ENCODE measurements at places on chromosomes 4 and X. TPM values are rescaled to one million over a fixed set of nuclear protein-coding genes. Genes with fewer than 3 reads are reported as not detected.

GRCh38 chr4:99610605-99611175, 36.1 kb downstream of the MTTP start:
- no peaks in the 10 kb centered on the region for H3K4me1 ChIP-seq
- no peak overlapping the region for H3K4me3 ChIP-seq
- DNase-seq, result no peak

GRCh38 chrX:129585691-129586090, 45.6 kb downstream of the OCRL start:
- no peaks in the 10 kb centered on the region for H3K4me1 ChIP-seq
- no peak overlapping the region for H3K4me3 ChIP-seq
- no peak overlapping the region for H3K27ac ChIP-seq
- DNase-seq, result no peak
- no peaks in the 10 kb centered on the region for H3K27me3 ChIP-seq

GRCh38 chr4:163395758-163396157, 52.1 kb downstream of the NPY5R start:
- H3K27me3 ChIP-seq, result no peaks in the 10 kb centered on the region
- H3K36me3 ChIP-seq, result no peaks in the 10 kb centered on the region
- DNase-seq, result peak; percentile 17
- no peak overlapping the region for H3K27ac ChIP-seq
- no peak overlapping the region for H3K4me3 ChIP-seq

Gene HSFX3
- not detected for polyA plus RNA-seq

DNA sequence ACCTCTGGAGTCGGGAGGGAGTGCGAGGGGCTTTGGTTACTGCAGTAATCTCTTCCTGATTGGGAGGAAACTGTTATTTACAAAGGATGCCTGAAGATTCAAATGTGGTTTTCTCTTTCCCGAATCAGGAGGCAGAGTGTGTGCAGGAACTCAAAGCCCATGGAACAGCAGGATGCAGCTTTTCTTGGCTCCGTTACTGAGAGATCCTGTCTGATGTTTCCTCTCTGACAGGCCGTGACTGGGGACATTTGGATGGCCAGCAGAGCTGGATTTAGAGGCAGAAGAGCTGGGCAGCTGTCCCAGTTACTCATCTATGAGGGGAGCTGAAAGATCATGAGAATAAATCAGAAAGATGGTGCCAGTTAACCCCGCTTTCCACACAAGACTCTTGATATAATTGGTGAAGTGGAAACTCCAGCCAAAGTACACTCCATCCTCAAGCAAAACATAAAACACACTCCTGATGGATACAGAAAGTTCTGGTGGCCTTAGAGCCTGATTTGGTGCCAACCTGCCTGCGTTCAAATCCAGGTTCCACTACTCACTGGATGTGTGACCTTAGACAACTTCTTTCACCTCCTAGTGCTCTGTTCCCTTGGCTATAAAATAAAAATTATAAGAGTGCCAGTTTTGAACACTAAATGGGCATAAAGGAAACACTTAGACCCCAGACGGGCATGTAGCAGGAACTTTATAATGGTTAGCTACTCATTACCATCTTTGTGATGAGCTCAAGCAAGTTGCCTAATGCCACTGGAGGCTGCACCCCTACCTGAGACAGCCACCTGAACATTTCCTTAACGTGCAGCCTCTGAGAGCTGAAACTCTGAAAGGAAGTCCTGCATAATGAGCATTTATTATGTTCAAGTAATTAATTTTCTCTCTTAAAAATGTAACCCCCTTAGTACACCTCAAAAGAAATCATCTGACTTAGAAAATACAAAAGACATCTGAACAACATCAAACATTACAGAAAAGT, 349.0 kb upstream of the GATB start:
- no peak overlapping the region for H3K4me3 ChIP-seq
- H3K27ac ChIP-seq, result no peak overlapping the region
- H3K36me3 ChIP-seq, result no peaks in the 10 kb centered on the region
- DNase-seq, result no peak
- H3K27me3 ChIP-seq, result no peaks in the 10 kb centered on the region

GRCh38 chr4:14237911-14238310, 610.4 kb upstream of the BOD1L1 start:
- H3K36me3 ChIP-seq, result no peaks in the 10 kb centered on the region
- H3K27ac ChIP-seq, result no peak overlapping the region
- no peaks in the 10 kb centered on the region for H3K27me3 ChIP-seq
- H3K4me1 ChIP-seq, result no peaks in the 10 kb centered on the region

Gene LONRF3
- polyA plus RNA-seq, result 3.4 TPM

- no peak overlapping the region for H3K4me3 ChIP-seq
- H3K27me3 ChIP-seq, result no peaks in the 10 kb centered on the region
- peaks cover 2% of the 10 kb centered on the region for H3K36me3 ChIP-seq
- no peak overlapping the region for H3K27ac ChIP-seq
- peak; percentile 60 for DNase-seq
Measured at GRCh38 chr4:89254847-89255246, 52.8 kb downstream of the GPRIN3 start.

DNA sequence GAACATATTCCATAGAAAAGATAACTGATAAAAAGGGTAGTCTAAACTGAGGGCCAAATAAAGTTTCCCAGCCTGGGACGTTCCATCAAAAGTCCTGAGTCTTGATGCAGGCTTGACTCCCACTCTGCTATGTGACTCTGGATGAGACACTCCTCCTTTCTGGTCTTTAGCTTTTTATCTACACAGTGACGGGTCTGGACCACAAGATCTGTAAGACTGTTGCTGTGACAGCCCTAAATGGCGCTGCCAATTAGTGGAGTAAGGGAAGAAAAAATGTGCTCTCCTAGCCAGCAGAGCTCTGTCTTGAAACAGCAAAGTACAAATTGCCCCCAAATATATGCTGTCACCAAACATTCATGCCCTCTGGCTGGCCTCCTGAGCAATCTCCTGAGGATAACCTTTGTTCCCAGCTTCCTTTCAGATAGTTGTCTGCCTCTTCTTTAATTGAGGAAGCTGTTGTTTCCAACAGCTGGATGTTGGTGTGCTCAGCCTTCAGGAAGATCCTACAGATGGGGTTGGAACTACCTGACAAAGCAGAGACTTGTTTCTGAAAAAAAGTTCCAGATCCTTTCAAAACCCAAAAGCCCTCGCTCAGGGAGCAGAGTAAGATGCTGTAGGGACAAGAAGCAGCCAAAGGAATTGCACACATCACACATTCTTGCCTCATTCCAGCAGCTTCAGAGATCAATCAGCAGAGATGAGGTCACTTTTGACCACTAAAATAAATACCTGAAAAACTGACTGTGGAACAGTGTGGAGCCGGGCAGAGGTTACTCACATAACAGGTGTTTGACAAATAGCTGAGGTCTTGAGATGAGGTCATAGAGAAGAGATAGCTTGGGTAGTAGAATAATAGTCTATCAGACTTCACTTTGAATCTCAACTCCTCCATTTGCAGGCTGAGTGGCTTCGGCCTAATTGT, 383.4 kb upstream of the FGF13 start:
- H3K4me3 ChIP-seq, result no peak overlapping the region
- no peaks in the 10 kb centered on the region for H3K36me3 ChIP-seq
- H3K4me1 ChIP-seq, result no peaks in the 10 kb centered on the region
- no peaks in the 10 kb centered on the region for H3K27me3 ChIP-seq
- no peak overlapping the region for H3K27ac ChIP-seq

Gene NRK
- polyA plus RNA-seq, result 0.06 TPM

GRCh38 chr4:3085948-3086670, 11.6 kb downstream of the HTT start:
- no peak overlapping the region for H3K27ac ChIP-seq
- no peak overlapping the region for H3K4me3 ChIP-seq
- DNase-seq, result no peak
- peaks cover 12% of the 10 kb centered on the region for H3K36me3 ChIP-seq
- no peaks in the 10 kb centered on the region for H3K27me3 ChIP-seq

GRCh38 chr4:151792995-151793394, 32.2 kb upstream of the GATB start:
- H3K36me3 ChIP-seq, result no peaks in the 10 kb centered on the region
- H3K27ac ChIP-seq, result no peak overlapping the region
- DNase-seq, result no peak
- H3K27me3 ChIP-seq, result no peaks in the 10 kb centered on the region

- H3K36me3 ChIP-seq, result no peaks in the 10 kb centered on the region
- DNase-seq, result peak; percentile 23
- H3K4me1 ChIP-seq, result no peaks in the 10 kb centered on the region
- H3K4me3 ChIP-seq, result no peak overlapping the region
- H3K27ac ChIP-seq, result no peak overlapping the region
- H3K27me3 ChIP-seq, result no peaks in the 10 kb centered on the region
Measured at GRCh38 chr4:110208419-110208818, 10.0 kb upstream of the ELOVL6 start.

- H3K4me1 ChIP-seq, result no peaks in the 10 kb centered on the region
- H3K27ac ChIP-seq, result no peak overlapping the region
- no peaks in the 10 kb centered on the region for H3K36me3 ChIP-seq
- H3K27me3 ChIP-seq, result peaks cover 3% of the 10 kb centered on the region
Measured at GRCh38 chr4:152676052-152676854, 3.5 kb downstream of the TMEM154 start.

GRCh38 chrX:13001961-13002671, 27.2 kb downstream of the TMSB4X start:
- no peak overlapping the region for H3K4me3 ChIP-seq
- no peaks in the 10 kb centered on the region for H3K27me3 ChIP-seq
- no peaks in the 10 kb centered on the region for H3K4me1 ChIP-seq
- peak; percentile 65 for DNase-seq
- H3K36me3 ChIP-seq, result no peaks in the 10 kb centered on the region
